Spleen (tissue), 13 donors: ENCODE measurements at places on chromosomes 5 and 9. TPM values are rescaled to one million over a fixed set of nuclear protein-coding genes. Genes with fewer than 3 reads are reported as not detected.

MOB3B gene
- total RNA-seq, result 27.7 TPM

MELK gene
- total RNA-seq, result 2.6 TPM

PCDHGB7 gene
- total RNA-seq, result 11.3 TPM

IL7R gene
- 280 TPM for total RNA-seq

MLANA gene
- not detected for total RNA-seq

ZNF367 gene
- total RNA-seq, result 2.4 TPM

PDE6A gene
- total RNA-seq, result not detected

RNF183 gene
- not detected for total RNA-seq

ARL14EPL gene
- not detected for total RNA-seq

SAXO1 gene
- not detected for total RNA-seq

LVRN gene
- 0.22 TPM for total RNA-seq

SHC3 gene
- total RNA-seq, result 0.09 TPM

NSG2 gene
- total RNA-seq, result not detected

AUH gene
- 20.7 TPM for total RNA-seq
